ENCODE measurements at places on chromosomes 7 and 10. TPM values are rescaled to one million over a fixed set of nuclear protein-coding genes. Genes with fewer than 3 reads are reported as not detected.

AKR1C2 gene
- total RNA-seq: not detected

SVOPL gene
- total RNA-seq: not detected

TWIST1 gene
- total RNA-seq: not detected

FMC1 gene
- total RNA-seq: 15.1 TPM

ITGA8 gene
- total RNA-seq: 0.12 TPM

FEZF1 gene
- total RNA-seq: not detected

GRM3 gene
- total RNA-seq: not detected

SEMA3E gene
- total RNA-seq: 1.2 TPM

CDK5 gene
- total RNA-seq: 25.3 TPM

EEPD1 gene
- total RNA-seq: 32.6 TPM

PTTG1IP2 gene
- total RNA-seq: not detected

NACAD gene
- total RNA-seq: not detected

LSM5 gene
- total RNA-seq: 30.4 TPM

KIF5B gene
- total RNA-seq: 64.2 TPM

GRCh38 chr10:36269222-36269621, 627.1 kb upstream of the FZD8 start:
- DNase-seq: no peak

- peak; percentile 24 for DNase-seq
Observed at GRCh38 chr10:76036111-76036940, 604.9 kb downstream of the LRMDA start.

- no peak for DNase-seq
Observed at GRCh38 chr10:17683541-17683940, 39.6 kb downstream of the STAM start.

- no peak for DNase-seq
Observed at GRCh38 chr7:93315896-93316295, 83.7 kb downstream of the VPS50 start.

DNA sequence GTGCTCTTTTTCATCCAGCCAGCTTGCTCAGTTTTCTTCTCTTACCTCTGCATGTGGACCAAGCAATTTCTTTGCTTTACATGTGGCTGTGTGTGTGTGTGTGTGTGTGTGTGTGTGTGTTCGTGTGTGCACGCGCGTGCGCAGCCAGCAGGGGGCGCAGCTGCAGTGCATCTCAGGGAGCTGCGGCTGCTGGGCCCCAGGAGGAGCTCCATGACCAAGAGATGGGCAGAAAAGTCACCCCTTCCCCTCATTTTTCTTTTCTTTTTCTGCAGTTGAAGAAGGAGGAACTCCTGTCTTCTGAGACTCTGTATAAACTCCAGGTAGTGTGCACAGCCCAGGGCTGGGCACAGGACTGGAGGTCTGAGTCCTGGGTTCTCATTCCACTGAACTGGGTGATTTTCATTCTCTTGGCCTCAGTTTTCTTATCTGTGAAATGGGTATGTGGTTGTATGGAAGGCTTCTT, 41.8 kb downstream of the BLNK start:
- DNase-seq: peak; percentile 32

GRCh38 chr7:137741443-137741842, 105.3 kb downstream of the DGKI start:
- DNase-seq: no peak

DNA sequence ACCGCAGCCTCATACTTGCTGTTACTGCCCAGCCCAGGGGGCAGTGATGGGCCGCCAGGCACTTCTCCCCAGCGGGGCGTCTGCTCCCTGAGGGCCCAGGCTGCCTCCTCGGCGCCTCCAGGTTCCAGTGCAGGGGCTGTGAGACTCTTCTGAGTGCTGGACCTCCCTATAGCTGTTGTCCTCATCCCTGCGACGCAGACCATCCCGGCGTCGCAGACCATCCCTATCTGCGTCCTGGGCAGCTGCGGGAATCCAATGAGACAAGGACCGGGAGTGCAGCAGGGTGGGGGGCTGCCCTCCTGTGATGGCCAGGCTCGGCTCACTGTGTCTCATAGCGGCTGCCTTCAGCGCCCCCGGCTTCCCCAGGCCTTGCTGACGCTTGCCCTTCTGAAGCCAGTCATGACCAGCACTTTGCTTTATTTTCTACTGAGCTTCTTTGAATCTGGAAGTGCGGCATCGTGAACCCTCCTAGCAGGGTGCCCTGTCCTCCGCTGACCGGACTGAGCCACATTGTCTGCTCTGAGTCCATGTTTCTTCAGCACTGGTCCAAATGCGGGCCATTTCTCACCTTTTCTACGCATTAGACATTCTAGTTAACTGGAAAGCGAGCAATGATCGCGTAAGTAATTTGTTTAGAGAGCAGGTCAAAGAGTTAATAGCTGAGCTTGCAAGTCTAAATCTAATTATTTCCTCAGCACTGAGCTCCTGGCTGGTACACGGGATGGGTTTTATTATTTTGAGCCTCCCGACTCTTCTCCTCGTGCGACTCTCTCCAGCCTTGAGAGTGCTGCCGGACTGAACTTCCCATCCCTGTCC, 339.5 kb downstream of the WDR37 start:
- no peak for DNase-seq

DNA sequence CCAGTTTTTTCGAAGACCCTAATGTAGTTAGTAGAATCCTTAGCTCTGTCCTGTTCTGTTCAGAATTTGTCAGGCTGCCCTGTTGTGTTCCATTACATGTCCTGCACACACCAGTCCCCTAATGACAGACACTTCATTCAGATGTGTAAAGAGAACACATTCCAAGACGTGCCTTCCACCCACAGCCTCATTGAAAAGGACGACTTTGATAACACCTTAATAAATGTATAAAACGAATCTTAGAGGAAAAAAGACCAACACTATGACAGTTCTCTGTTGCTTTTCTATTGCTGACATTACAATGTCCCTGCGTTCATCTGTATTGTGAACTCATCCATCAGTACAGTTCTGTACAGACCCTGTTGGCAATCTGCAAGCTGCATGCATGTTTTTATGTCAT, 3.5 kb downstream of the LRRTM3 start:
- peak; percentile 70 for DNase-seq

DNA sequence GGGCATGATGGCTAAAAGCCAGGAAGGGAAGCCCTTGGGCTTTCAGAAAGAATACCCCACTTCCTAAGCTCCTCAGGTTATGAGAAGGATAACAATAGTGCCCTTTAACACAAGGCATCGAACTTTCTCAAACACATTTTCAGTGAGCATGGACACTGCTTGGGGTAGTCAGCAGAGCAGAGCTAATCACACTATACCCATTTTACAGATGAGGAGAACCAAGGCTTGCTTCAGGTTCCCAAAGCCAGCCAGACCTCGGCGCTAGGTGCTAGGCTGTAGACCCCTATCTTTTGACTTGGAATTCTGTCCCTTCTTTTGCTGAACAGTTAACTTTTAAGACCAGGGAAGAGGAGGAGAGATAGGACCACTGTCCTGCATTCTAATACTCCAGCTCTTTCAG, 1.8 kb downstream of the NEURL1 start:
- no peak for DNase-seq

- no peak for DNase-seq
Observed at GRCh38 chr7:8117195-8117594, 144.8 kb downstream of the ICA1 start.

DNA sequence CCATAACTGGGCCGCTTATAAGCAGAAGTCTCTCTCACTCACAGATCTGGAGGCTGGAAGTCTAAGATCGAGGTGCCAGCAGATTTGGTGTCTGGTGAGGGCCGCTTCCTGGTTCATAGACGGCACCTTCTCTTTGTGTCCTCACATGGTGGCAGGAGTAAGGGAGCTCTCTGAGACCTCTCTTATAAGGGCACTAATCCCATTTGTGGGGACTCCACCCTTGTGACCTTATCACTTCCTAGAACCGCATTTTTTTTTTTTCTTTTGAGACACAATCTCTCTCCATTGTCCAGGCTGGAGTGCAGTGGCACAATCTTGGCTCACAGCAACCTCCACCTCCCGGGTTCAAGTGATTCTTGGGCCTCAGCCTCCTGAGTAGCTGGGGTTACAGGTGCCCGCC, 8.1 kb downstream of the FBH1 start:
- no peak for DNase-seq

GRCh38 chr7:119123326-119123725, 898.8 kb downstream of the ANKRD7 start:
- DNase-seq: no peak

DNA sequence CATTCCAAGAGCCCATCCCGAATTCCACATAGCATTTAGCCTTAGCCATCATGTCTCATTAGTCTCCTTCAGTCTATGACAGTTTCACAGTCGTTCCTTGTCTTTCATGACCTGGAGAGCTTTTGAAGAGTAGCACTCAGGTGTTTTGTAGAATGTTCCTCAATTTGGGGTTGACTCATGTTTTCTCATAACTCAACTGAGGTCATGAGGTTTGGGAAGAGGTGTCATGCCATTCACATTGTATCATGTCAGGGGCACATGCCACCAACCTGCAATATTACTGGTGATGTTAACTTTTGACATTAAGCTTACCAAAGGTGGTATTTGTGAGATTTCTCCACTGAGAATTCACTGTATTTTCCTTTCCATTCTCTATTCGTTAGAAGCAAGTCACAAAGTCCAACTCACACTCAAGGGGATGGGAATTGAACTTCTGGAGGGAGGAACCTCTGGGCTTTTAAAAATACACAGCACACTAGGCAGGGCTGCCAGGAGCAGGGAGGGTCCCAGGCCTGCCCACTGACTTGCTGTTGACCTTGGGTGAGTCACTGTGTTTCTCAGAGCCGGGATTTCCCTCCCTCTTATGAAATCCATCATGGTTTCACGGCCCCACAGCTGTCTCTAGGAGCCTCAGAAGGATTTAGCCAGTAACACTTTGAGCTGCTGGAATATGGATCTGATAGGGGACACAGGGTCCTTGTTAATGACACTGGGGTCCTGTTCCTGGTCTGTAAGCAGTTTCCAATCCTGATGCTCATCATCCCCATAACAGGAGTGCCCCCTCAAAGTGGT, 74.4 kb upstream of the TCF7L2 start:
- DNase-seq: no peak

DNA sequence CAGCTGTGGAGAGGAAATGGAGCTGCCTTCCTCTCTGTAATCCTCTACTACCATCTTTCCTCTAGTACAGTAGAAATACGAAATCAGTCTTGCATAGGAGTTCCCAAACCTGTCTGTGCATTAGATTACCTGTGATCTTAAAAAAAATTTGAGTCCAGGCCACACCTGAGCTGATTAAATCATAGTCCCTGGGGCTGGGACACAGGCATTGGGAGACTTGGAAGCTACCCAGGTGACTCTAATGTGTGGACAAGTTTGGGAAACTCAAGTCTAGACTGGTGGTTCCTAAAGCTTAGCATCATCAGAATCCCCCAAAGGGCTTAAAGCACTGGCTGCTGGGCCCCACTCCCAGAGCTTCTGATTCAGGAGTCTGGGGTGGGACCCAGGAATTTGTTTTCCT, 152.7 kb upstream of the GLI3 start:
- no peak for DNase-seq

GRCh38 chr7:50827281-50827680, 44.6 kb upstream of the GRB10 start:
- DNase-seq: no peak

- no peak for DNase-seq
Observed at GRCh38 chr10:124921261-124921660, 20.7 kb upstream of the ZRANB1 start.

DNA sequence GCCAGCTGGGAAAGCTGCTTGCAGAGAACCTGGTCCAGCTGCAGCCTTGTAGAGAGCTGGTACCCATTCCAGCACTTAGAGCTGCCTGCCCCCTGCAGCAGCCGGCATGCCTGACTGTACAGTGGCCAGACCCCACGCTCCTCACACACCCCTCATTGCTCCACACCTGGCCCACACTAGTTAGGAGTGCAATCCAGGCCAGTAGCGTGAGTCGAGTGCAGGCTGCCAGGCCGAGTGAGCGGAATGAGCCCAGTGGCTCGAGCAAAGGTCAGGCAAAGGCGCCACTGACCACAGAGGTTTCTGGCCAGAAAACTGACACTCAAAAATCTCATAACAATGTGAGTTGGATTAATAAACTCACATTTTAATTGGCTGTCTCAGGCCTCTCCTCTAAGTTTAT, 921.7 kb upstream of the KCND2 start:
- DNase-seq: no peak

DNA sequence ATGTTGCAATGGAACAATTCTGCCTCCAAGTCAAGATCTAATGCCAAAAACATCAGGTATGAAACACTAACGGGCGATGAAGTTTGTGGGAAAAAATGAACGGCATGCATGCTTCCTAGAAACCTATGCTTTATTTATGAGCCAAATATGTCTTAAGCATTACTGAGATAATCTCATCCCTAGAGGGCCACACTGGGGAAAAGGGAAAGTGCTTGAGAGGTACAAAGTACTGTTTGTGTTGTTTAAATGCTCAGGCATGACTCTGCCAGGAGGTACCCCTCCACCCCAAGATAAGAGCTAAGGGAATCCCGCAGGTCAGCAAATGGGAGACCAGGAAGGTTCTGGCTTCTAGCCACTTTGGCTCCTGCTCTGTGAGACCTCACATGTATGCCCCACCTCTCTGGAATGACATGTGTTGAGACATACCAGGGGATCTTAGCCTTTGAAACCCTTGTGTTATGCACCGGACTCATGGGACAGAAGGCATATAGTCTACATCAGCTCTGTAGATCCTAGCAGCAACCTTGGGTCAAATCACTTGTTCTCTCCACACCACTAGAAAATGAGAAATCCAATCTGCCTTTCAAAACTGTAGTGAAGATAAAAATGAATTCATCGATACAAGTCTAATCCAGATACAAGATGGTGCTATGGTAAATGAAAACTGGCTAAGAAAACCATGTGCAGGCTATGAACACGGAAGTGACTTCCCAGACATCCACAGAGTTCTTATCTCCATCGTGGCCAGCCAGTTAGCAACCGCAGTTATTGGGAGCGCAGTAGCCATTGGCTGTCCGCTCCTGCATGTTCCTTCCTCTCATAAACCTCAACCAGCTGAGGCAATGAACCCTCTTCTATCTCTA, 61.0 kb downstream of the CREB3L2 start:
- no peak for DNase-seq

DNA sequence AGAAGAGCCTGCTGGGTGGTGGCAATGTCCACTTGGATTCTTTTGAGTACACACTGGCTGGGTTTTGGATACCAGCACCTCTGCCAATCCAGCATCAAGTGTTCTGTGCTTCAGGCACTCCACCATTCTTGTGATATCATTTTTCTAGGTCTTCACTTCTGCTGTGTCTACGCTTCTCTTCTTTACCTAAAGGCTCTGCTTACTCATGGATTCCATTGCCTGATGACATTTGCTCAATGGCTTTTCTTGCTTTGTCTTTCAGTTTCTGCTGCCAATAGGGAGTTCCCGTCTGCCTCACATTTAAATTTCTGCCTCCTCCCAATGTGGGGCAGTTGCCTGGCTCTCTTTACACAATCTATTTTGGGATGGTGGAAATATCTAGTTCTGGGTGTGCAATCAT, 12.7 kb upstream of the PAPSS2 start:
- DNase-seq: no peak

DNA sequence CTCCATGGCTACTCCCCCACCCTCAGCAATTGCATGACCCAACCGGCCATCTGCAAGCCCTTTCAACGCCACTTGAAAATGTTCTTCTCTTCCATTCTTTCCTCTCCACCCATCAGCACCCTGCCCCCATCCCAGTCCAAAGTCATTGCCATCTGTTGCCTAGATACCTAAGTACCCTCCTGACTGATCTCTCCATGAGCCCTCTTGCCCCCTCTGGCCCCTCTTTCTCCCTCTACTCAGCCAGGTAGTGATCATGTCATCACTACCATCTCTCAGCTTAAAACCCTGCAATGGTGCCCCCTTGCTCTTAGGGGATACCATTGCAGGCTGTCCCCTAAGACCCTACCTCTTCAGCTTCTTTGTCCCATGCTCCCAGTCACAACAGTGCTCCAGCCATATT, 30.5 kb upstream of the BTRC start:
- no peak for DNase-seq

All from G401 (cell line).